ENCODE measurements at places on chromosomes 13 and 19. TPM values are rescaled to one million over a fixed set of nuclear protein-coding genes. Genes with fewer than 3 reads are reported as not detected.

DNA sequence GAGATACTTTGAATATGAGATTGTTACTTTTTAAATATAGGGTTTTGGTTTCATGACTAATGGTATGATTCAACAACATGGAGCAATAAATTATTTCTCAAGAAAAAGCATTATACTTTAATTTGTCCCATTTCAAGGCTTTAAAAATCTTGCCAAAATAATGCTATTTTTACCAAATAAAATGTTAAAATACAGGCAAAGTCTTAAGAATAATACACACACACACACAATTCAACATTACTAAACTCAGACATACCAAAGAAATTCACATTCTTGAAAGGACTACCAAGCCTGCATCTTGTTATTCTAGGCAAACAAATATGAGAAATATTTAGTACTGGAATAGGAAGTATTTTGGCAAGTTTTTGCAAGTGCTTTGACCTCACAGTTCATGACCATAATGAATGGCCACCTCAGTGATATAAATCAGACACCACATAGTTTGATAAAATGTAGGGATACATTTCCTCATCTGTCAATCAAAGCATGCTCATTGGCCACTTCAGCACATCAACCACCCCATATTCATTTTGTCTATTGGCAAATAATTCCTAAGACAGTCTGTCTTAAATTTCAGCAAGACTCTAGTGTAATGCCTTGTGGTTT lies 107.2 kb downstream of the NALCN start:
- DNase-seq: peak; percentile 33

- peak; percentile 75 for DNase-seq
Measured at GRCh38 chr19:10270616-10271394, at the start of gene ICAM1. TSS of gene ICAM1 (plus strand) at chr19:10271120. CDS start at chr19:10271160, 40 bp downstream.

EFNB2 gene
- 7.4 TPM for total RNA-seq

- DNase-seq: peak; percentile 45
Measured at GRCh38 chr19:37817180-37817981, 38.0 kb upstream of the ZNF573 start.

GRCh38 chr13:113638173-113638746 lies 19.7 kb downstream of the ATP4B start:
- DNase-seq: no peak

GRCh38 chr13:81929988-81930387 lies 1589.1 kb upstream of the SPRY2 start:
- no peak for DNase-seq

- DNase-seq: peak; percentile 7
Measured at GRCh38 chr13:73385848-73386247, 327.0 kb downstream of the KLF5 start.

DNA sequence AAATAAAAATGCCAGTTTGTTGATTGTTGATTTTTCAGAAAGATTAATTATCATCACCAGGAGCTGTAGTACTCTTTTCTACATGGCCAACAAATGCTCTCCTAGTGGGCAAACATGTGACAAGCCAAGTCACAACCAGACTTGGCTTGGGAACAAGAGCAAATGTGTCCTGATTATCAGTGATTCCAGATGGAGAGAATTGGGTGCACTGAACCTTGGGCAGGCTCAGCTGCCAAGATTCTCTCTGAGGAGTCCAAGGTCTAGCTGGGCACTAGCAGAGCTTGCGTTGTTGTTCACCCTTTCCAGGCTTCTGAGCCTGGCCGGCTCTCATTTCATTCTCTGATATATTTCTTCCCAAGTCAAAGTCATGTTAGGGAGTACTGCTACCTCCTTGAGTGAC lies 27.3 kb upstream of the GPI start:
- no peak for DNase-seq

GRCh38 chr13:101916775-101917474 lies 464.4 kb downstream of the ITGBL1 start:
- no peak for DNase-seq

DNA sequence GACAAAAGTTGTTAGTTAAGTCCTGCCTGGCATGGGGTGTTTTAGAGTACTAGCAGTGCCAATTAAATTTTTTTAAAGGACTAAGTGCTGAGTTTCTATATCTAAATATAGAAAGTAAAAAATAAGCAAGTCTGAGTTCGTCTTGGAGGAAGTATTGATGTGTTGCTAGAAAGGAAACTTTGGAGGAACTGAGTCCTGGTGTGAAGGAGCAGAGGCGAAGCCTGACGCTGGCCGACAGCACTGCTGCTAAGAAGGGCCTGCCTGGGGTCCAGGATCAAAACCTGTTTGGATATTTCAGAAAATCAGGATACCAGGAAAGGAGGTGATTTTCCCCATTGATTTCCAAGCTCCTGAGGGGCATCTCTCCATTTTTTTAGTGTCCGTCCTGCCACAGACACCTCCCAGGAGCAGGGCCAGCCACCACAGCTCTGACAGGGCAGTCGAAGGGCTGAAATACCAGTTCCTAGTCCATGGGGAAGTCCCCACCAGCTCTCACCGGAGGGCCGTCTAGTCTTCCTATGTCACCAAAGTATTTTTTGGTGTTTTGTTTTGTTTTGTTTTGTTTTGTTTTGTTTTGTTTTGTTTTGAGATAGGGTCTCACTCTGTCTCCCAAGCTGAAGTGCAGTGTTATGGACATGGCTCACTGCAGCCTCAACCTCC lies 38.2 kb upstream of the NPAS1 start:
- no peak for DNase-seq

DNA sequence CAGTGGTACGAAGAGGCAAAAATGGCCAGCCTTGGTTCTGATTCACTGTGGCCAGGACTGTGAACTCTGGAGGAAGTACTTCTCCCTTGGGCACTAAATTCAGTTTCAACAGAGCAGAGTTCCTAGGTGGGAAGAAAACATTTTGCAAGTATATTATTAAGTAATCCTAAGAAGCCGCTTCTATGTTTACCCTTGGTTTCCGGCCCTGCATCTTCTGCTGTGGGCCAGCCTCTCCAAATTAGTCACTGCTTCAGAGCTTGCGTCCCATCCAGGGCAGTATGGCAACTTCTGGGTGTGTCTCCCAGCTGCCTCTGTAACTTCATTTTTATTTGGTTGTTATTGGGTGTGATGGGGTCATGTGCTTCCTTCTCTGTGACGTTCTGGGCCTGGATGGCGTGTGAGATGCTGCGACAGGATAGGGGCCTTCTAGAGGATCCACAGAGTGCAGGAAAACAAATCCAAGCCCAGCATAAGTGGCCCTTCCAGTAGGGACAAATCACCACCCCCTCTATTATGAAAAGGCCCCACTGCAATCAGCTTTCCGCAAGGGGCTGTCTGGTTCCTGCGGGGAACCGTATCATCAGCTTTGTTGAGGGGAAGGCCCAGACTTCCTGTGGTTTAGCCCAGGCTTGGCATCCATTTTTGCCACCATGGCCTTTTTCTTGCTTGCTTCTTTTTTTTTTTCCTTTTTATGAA lies 55.1 kb upstream of the C1QTNF9 start:
- DNase-seq: peak; percentile 69

KCNK6 gene
- 9.3 TPM for total RNA-seq

DNA sequence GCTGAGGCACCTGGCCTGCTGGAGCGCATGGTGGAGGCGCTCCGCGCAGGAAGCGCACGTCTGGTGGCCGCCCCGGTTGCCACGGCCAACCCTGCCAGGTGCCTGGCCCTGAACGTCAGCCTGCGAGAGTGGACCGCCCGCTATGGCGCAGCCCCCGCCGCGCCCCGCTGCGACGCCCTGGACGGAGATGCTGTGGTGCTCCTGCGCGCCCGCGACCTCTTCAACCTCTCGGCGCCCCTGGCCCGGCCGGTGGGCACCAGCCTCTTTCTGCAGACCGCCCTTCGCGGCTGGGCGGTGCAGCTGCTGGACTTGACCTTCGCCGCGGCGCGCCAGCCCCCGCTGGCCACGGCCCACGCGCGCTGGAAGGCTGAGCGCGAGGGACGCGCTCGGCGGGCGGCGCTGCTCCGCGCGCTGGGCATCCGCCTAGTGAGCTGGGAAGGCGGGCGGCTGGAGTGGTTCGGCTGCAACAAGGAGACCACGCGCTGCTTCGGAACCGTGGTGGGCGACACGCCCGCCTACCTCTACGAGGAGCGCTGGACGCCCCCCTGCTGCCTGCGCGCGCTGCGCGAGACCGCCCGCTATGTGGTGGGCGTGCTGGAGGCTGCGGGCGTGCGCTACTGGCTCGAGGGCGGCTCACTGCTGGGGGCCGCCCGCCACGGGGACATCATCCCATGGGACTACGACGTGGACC lies 9.7 kb upstream of the STRN4 start:
- DNase-seq: no peak

GRCh38 chr13:71949441-71949840 lies 82.4 kb upstream of the DACH1 start:
- DNase-seq: no peak

DNA sequence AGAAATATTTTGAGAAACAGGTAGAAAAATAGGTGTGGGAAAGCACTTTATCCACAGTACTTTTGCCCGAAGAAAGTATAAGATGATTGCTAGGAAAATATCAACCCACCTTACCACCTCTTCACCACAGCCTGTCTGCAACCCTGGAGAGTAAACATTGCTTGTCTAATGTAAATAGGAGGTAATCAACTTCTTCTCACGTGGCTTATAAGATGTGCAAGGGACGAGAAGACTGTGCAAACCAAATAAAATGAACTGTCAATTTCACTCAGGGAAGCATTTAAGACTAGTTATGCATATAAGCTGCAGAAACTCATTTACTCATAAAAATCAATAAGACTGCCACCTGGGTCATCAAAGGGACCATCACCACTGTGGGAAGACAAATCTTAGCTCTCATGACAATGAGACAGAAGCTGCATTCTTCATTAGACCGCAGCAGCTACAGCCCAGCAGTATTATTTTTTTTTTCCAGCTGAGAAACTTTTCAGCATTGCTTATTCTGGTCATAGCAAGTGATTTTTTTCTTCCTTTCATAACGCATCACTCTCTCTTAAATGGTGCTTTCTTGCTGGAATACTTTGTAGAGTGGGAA lies 807.7 kb upstream of the GPC6 start:
- DNase-seq: no peak

FFAR3 gene
- total RNA-seq: not detected

DNA sequence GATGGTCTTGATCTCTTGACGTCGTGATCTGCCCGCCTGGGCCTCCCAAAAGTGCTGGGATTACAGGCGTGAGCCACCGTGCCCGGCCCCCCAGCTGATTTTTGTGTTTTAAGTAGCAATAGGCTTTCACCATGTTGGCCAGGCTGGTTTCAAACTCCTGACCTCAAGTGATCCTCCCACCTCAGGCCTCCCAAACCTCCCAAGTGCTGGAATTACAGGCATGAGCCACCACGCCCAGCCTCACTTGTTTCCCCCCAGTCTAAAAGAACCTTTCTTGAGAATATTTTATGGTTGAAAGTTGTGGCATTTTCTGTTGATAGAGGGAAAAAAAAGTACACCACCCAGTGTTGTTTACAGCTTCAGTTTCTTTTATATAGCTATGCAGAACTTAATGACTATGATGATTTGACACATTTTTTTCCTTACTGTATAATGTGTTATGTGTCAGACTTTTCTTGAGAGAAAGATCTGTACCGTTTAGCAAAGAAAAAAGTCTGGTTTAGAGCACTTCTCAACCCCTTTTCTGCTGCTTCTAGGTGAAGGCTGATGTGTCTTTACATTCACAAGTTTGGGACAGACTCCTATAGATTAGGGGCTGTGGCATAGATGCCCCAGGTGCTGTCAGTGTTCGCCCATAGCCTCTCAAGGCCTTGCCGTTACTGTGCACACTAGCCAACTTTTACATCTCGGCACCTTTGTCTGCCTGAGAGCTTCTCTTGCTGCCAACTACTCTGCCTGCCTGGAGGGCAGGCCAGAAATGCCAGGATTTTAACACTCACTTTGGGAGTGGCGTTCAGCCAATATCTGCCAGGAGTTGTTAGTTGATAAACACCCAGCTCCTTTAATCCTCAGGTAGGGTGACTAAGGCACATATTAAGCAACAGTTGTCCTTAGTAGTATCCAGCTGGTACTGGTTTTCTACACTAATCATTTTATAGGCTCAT lies 33.0 kb downstream of the KCTD4 start:
- DNase-seq: peak; percentile 79

OVOL3 gene
- total RNA-seq: not detected

DNA sequence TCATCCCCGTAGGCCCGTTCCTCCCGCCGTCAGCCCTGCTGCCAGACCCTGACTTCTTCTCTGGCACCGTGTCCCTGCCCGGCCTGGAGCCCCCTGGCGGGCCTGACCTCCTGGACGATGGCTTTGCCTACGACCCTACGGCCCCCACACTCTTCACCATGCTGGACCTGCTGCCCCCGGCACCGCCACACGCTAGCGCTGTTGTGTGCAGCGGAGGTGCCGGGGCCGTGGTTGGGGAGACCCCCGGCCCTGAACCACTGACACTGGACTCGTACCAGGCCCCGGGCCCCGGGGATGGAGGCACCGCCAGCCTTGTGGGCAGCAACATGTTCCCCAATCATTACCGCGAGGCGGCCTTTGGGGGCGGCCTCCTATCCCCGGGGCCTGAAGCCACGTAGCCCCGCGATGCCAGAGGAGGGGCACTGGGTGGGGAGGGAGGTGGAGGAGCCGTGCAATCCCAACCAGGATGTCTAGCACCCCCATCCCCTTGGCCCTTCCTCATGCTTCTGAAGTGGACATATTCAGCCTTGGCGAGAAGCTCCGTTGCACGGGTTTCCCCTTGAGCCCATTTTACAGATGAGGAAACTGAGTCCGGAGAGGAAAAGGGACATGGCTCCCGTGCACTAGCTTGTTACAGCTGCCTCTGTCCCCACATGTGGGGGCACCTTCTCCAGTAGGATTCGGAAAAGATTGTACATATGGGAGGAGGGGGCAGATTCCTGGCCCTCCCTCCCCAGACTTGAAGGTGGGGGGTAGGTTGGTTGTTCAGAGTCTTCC lies 1.3 kb upstream of the CLASRP start:
- no peak for DNase-seq

LYL1 gene
- total RNA-seq: 3.9 TPM

Data from fibroblast of villous mesenchyme (primary cell).